ENCODE measurements at places on chromosomes 2 and 18.

- no peak for DNase-seq
Observed at GRCh38 chr2:156325688-156326525, 6.6 kb downstream of the NR4A2 start.

DNA sequence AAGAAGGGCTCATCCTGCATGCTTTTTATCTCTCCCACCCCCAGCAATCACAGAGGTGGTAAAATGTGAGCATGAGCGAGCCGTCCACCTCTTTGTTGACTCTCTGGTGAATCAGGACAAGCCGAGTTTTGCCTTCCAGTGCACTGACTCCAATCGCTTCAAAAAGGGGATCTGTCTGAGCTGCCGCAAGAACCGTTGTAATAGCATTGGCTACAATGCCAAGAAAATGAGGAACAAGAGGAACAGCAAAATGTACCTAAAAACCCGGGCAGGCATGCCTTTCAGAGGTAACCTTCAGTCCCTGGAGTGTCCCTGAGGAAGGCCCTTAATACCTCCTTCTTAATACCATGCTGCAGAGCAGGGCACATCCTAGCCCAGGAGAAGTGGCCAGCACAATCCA is 19.5 kb downstream of the LIPG start:
- no peak for DNase-seq

GRCh38 chr2:140947236-140947635 is 1183.6 kb downstream of the LRP1B start:
- DNase-seq: no peak

- no peak for DNase-seq
Observed at GRCh38 chr2:234376229-234376628, 120.7 kb downstream of the ARL4C start.

DNA sequence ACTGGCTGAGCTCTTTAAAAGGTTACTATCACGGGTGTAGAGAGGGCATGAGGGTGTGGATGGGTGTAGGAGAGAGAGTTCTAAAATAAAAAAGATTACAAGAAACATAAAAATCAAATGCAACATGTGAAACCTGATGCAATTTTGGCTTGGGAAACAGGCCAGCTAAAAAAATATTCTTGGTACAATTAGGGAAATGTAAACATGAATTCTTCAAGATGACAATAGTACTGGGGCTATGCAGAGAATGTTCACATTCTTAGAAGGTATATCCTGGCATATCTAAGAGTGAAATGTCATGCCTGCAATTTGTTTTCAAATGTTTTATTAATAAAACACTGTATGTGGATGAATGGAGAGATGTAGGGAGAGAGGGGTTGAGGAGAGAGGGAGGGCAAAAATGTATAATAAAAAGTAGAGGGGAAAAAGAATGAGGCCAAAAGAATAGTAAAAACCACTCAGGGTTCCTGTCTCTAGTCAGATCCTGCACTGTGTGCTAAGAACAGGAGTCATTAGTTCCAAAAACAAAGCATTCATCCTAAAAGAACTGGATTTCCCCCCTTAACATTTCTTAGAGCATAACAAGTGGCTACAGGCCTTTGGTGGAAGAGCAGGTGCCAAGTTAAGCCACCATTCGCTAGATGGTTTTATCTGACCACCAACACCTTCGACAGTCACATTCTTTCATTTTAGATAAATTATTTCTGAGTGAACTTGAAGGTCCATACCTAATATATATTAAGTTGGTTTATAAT is 77.3 kb downstream of the LPIN2 start:
- no peak for DNase-seq

DNA sequence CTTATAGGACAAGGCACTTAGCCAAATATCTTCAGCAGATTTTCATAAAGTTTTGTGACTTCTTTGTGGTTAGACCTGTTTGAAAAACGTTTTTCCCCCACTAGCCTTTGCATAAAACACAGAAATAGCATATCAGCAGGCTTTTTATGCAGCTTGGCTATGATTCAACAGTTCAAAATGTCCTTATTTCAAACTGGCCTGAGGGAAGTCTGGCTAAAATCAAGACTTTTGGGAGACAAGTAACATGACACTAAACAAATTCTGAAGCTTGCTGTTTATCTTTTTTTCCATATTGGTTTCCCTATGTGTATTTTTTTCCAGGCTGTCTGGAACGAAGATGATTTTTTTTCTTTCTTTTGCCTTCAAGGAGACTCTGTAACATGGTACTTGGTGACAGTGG is 95.1 kb upstream of the L3MBTL4 start:
- DNase-seq: no peak

GRCh38 chr2:26558271-26559043 is 80.5 kb upstream of the OTOF start:
- no peak for DNase-seq

GRCh38 chr18:78242254-78242643 is 737.4 kb upstream of the SALL3 start:
- DNase-seq: no peak

DNA sequence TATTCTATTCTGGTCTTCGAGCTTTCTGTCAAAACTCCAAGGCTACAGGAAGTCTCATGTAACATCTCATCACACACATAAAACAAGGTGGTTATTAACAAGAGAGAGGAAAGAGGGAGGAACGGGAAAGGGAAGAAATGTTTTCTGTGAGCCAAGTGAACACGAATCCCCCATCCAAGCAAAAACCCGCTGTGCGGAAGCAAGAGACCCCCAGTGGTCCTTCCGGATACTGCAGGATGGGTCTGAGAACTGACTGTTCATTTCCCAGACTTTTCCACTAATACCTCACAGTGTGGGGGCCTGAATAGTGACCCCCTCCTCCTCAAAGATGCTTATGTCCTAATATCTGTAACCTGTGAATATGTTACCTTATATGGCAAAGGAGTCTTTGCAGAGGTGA is 19.0 kb upstream of the DIPK1C start:
- no peak for DNase-seq

Data from GM13976 (cell line).